ENCODE measurements at places on chromosomes 6 and 20.
A peak's percentile ranks its signal among the peaks of the same experiment; 100 is the strongest.

DNA sequence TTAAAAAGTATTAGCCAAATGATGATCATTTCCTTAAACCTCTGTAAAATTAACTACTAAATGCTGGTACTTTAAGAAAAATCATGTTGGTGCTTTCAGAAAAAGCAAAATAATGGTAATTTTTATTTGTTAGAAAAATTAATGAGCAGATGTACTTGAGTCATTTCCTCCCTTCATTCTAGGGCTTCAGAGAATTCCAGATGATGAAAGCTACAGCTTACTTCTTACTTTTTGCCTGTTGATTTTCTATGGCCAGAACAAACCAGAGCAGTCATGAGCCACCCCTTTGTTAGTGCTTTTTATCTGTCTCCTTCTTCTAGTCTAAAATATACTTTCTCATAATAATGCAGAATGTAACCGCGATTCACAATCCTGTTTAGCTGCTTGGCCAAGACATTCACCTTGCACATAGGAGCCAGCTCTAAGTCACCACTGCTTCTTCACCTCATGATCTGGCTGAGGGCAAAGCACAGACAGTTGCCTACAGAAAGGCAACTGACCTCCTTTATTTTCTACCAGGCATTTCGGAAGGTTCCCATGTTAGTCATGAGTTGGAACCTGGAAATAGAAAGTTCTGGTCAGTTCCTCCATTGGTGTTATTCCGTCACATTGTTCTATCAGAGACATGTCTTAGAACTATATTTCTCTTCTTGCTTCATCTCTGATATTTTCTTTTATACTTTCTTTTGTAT, 43.5 kb upstream of the TINAG start:
- no peak for DNase-seq

DNA sequence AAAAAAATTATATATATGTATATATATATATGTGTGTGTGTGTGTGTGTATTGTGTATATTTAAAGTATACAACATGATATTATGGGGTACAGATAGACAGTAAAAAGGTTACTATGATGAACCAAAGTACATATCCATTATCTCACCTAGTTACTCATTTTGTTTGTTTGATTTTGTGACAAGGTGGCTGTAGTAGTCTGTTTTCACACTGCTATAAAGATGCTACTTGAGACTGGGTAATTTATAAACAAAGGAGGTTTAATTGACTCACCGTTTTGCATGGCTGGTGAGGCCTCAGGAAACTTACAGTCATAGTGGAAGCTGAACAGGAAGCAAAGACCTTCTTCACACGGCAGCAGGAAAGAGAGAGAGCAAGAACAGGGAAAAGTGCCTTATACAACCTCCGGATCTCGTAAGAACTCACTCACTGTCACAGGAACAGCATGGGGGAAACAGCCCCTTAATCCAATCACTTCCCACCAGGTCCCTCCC, 30.2 kb upstream of the DACT2 start:
- no peak for DNase-seq

GRCh38 chr20:63179687-63180568, 36.0 kb downstream of the YTHDF1 start:
- no peak for DNase-seq

DNA sequence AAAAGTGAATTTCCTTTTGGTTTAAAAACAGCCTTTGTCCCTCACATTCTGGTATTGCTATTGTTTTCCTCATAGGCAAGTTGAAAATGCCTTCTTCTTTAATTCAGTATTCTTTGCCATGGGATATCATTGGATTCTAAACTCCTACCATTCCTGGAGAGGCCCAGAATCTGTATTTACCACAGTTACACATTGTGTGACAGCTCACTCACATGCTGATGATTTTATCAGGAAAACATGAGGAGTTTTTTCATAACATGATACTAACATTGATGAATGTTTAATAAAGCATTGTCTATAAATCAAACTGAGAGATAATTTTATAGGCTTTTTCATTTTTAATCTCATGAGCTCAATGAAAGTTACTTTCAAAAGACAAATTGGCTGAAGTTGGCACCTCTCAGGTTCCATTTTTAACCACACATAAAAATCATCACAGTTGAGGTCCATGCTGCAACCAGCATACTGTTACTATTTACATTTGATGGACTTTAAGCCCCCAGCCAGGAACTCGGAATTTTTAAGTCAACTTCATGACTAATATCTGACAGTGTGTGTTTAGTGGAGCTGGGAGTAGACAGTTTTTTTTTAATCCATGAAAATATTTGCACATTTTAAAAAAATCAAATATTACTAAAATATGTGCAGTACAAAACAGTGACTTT, 82.8 kb downstream of the FAM83B start:
- DNase-seq = no peak

GRCh38 chr20:19828232-19828631, 70.2 kb downstream of the RIN2 start:
- no peak for DNase-seq

GRCh38 chr6:105550955-105551620, 148.2 kb upstream of the PREP start:
- DNase-seq = no peak

DNA sequence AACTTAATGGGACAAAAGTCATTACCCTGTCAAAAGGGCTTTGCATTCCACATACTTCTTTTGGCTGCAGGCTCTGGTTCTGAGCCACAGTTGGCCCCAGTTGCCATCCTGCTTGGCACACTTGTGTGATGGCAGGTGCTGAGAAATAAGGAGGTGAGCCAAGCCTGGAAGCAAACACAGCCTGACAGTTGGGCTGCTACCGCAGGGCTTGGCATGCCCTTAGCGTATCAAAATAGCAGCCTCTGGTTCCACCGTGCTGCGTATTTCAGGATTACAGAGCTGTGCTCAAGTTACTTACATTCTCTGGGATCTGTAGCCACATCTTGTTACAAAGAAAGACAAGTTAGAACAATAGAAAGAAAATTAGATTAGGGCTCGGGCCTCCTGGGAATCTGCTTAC, 11.1 kb downstream of the MTHFD1L start:
- no peak for DNase-seq

DNA sequence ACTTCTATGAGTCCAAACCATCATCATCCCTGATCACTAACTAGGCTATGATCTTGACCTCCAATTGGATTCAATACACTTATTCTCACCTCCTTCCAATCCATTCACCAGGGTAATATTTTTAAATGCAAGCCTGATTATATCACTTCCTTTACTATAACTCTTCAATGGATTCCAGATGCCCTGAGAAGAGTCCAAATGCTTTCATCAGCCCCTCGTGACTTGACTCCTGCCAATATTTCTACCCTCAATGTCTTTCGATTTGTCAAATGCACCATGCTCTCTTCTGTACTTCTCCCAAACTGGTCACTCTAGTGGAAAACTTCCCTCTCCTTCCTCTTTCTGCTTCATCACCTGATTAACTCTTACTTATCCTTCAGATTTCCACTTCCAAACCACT, 70.8 kb downstream of the CD164 start:
- no peak for DNase-seq

DNA sequence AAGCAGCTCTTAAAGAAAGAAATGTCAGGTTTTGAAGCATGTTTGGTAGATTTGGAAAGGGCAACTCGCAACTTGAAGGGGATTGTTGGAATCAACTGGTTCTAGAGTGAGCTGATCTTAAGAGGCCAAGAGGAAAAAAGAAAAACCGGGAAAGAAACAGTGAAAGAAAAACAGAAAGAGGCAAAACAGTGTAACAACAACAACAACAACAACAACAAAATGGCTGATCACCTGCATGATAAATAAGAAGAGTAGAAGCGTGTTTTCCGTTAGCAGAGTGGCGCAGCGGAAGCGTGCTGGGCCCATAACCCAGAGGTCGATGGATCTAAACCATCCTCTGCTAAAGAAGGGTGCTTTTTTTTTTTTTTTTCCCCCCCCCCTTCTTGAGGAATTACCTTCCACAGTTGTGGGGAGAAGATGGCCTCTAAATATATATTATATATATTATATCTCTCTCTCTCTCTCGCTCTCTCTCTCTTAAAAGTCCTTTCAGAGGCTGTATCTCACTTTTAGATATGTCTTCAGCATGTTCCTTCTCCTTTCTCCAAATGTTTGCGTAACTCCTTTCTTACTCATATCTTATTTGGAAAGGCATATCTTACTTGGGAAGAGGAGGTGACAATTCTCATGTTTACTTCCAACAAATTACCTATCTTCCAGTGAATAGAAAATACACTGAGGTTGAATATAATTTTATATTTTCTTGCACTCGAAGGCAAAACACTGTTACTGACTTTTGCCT, 134.4 kb downstream of the OR2B2 start:
- DNase-seq = no peak

GRCh38 chr20:62938105-62938888, at the start of gene GID8:
Gene GID8 (plus strand): TSS chr20:62938147. CDS start chr20:62941503, 3,356 bp downstream.
- peak; percentile 72 for DNase-seq

DNA sequence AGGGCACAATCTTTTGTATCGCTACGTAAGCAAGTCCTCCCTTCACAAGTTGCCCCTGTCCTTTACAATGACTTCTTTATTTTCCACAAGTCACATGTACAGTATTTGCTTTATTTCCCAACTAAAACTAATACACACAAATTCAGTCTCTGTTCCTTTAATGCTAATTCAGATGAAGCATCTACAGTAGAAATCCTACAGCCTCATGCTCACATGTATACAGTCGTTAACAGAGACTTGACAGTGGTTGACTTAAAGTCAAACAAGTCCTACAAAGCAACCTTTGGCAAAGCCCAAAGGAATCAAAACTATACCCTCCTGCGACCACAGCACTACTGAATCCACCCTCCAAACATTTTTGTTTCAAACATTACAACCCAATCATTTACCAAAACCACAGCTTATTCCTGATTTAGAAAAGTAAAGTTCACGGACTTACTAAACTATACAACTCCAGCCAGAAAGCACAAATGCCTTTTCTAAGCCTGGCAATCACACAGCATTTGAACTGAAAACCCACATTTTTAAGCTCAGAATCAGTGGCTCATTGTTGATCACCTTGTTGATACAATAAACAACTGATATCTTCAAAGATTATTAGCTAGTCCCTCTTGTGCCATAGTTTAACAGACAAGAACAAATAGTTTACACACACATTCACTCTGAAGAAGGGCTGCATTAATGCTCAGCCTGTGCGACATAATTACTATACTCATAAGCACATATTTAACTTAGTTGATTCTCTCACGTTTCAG, 70.9 kb upstream of the NHSL1 start:
- DNase-seq = no peak

- DNase-seq = no peak
Observed at GRCh38 chr6:83092756-83093399, 25.4 kb downstream of the DOP1A start.

GRCh38 chr20:57047281-57048026, 219.0 kb downstream of the BMP7 start:
- DNase-seq = peak; percentile 5

GRCh38 chr20:60984666-60985065, 267.4 kb upstream of the CDH4 start:
- DNase-seq = no peak

DNA sequence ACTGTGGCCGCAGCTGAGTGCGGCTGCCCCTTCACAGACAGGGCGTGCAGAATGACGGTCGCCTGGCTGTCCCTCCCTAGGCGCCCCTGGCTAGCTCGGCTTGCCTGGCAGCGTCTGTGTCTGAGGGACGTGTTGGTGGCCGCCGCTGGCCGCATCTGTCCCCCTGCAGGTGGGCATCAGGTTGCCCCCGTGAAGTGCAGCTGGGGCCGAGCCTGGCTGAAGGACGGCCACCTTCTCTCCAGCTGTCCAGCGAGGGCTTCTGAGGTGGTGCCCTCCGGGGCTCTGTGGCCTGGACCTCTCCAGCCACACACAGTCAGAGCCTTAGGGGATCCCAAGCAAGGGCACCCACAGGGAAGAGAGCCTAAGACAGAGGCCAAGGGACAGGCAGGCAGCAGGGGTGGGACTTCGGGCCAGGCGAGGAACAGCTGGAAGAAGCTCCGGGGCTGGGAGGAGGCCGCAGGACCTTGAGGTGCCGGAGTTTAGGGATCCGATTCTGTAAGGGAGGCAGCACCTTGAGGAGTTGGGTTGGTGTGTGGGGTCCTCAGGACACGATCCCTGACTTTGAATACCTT, 89.0 kb upstream of the EPB41L1 start:
- no peak for DNase-seq

DNA sequence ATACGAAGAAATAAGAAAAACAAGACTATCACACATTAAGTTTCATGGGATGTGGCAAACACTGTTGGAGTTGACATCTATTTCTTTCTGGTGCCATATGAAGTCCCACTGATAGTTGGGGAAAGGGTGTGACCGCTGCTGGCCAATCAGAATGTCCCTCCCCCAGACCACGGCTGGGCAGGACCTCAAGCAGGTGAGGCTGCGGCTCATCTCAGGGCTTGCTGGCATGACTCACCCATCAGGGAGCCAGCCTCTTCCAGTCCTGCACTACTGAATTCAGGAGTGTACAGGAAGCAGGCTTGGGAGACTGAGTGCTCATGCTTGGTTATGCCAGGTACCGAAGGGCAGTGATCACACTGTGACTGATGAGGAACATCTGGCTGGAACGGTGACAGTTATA, 18.9 kb downstream of the PREP start:
- peak; percentile 45 for DNase-seq

DNA sequence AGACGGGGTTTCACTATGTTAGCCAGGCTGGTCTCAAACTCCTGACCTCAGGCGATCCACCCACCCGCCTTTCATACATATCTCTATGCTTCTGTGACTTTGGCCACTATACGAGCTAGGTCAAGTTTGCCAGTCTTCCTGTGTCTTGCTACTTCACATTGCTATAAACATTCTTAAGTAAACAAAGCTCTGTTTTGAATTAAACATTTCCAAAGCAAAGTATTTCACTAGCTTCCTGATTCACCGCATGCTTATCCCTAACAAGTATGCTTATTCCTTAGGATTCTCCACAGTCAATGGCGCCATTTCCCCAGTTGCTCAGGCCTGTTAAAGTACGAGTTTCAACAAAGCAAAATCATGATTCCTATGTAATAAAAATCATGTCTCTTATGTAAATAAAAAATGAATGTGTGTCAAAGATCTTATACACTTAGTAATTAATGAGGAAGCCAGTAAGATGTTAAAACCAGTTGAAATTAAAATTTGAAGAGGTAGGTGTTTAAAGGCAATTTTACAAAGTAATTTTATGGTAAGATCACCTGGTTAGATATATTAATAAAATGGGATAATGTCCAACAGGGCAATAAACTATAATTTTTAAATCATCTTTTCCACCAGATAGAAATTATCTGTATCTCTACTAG, 88.5 kb downstream of the PRKN start:
- DNase-seq = no peak

DNA sequence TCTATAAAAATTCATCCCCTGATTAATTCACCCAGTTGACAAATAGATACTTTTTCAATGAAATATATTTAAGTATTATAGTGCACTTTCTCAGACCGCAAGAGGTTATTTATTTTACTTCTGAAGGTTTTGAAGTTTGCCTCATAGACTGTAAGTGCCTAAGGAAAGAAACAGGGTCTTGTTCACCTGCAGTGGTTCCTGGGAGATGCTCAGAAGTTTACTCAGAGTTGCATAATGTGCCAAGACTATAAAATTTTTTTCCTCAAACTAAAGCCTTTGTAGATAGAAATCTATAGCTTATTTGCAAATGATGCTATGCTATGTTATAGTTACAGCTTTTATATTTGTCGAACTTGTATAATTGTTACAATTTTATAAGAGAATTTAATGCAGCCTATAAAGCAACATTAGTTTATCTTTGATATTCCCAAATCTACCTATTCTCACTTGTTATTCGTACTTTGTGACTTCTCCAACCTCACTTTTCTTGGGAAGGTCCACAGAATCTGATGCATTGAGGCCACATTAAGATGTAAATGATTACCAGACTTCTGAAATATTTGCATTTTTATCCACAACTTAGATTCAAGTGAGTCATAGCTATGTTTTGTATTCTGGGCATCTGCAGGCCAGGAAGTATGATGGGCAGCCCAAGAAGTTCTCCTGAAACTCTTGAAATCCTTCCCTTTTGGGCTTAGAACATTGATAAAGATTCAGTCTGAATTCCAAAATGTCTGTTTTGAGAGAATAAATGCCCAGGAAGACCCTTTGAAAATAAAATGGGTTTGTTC, 35.7 kb downstream of the KCNQ5 start:
- DNase-seq = no peak

Measured in hematopoietic multipotent progenitor cell treated with erythropoietin and hydrocortisone succinate and interleukin-3 and kit ligand, for 6 days (in vitro differentiated cells).